ENCODE measurements at places on chromosomes 12 and 14. TPM values are rescaled to one million over a fixed set of nuclear protein-coding genes. Genes with fewer than 3 reads are reported as not detected.

GRCh38 chr12:98280152-98280551 lies 235.2 kb upstream of the TMPO start:
- no peak overlapping the region for H3K4me3 ChIP-seq
- DNase-seq, result no peak
- no peak overlapping the region for H3K27ac ChIP-seq
- no peaks in the 10 kb centered on the region for H3K4me1 ChIP-seq
- H3K36me3 ChIP-seq, result no peaks in the 10 kb centered on the region
- no peaks in the 10 kb centered on the region for H3K27me3 ChIP-seq

The CMKLR1 gene
- 5.4 TPM for total RNA-seq

DNA sequence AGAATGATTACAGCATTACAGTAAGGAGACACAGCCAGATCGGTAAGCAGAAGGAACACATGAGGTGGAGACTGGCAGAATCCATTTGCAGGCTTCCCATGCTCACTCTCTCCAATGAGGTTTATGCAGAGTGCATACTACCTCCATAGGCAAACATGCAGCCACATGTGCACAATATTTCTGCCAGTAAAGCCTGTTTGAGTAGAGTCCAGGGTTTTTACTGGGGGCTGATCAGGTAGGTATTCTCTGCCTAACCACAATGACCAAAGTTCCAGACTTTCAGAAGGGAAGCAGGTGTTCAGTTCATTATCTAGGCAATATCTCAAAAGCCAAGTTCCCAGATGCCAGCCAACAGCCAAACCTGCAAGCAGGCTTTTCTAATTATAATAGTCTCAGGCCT lies 31.1 kb downstream of the INTS13 start:
- H3K4me1 ChIP-seq, result no peaks in the 10 kb centered on the region
- H3K36me3 ChIP-seq, result no peaks in the 10 kb centered on the region
- no peak overlapping the region for H3K4me3 ChIP-seq
- H3K27me3 ChIP-seq, result no peaks in the 10 kb centered on the region
- no peak for DNase-seq
- no peak overlapping the region for H3K27ac ChIP-seq

GRCh38 chr12:106193394-106194215 lies 54.2 kb downstream of the CKAP4 start:
- H3K36me3 ChIP-seq, result no peaks in the 10 kb centered on the region
- no peaks in the 10 kb centered on the region for H3K27me3 ChIP-seq

The CELA1 gene
- not detected for total RNA-seq

GRCh38 chr14:69710378-69710777 lies 56.6 kb upstream of the SRSF5 start:
- no peaks in the 10 kb centered on the region for H3K4me1 ChIP-seq
- no peak for DNase-seq
- H3K36me3 ChIP-seq, result peaks cover 8% of the 10 kb centered on the region
- no peak overlapping the region for H3K4me3 ChIP-seq

DNA sequence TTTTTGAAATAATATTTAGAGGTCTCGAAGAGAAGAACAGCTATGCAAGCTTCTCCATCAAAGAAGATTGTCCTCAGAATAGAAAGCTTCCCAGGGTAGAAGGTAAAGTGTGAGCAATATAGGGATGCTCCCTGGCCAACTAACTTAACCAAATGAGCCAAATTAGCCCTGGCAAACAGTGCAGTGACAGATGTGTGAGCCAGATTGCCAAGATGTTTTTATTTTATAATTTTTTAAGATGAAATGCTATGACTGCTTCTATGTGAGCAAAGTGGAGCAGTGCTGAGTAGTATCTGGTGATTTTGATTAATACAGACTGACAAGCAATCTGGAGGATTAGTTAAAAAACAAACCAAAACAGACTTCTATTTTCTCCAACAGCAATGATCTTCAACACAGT lies 202.1 kb downstream of the NOVA1 start:
- no peaks in the 10 kb centered on the region for H3K36me3 ChIP-seq
- no peak overlapping the region for H3K27ac ChIP-seq
- DNase-seq, result no peak
- no peaks in the 10 kb centered on the region for H3K27me3 ChIP-seq
- no peaks in the 10 kb centered on the region for H3K4me1 ChIP-seq

The TAS2R8 gene
- not detected for total RNA-seq

- H3K27ac ChIP-seq, result no peak overlapping the region
- no peak overlapping the region for H3K4me3 ChIP-seq
- H3K4me1 ChIP-seq, result no peaks in the 10 kb centered on the region
- no peak for DNase-seq
- no peaks in the 10 kb centered on the region for H3K36me3 ChIP-seq
- no peaks in the 10 kb centered on the region for H3K27me3 ChIP-seq
Measured at GRCh38 chr14:90760078-90760444, 56.2 kb downstream of the TTC7B start.

The KRT85 gene
- not detected for total RNA-seq

GRCh38 chr12:53186745-53187144 lies 6.0 kb upstream of the CSAD start:
- peaks cover 29% of the 10 kb centered on the region for H3K36me3 ChIP-seq
- H3K27me3 ChIP-seq, result no peaks in the 10 kb centered on the region
- no peak overlapping the region for H3K27ac ChIP-seq
- no peak overlapping the region for H3K4me3 ChIP-seq

DNA sequence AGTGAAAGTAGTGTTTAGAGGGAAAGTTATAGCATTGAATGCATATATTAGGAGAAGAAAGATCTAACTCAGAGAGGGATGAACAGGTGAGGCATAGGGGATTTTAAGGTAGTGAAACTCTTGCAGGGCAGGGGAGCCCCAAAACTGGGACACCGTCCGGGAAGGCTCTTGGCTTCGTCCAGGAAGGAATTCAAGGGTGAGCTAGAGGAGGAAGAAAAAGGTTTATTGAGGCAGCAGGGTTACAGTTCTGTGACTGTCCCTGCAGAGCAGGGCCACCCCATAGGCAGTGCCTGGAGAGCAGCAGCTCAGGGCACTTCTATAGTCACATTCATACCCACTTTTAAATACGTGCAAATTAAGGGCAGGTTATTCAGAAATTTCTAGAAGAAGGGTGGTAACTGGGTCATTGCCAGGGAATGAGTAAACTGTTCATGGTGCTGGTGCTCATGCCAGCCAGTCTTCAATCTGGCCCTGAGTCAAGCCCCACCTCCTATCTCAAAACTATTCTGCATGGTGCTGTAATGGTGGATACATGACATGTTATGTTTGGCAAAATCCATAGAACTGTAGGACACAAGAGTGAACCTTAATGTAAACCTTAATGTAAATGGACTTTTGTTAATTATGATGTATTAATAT lies 1.2 kb upstream of the OAS1 start:
- DNase-seq, result peak; percentile 54
- no peaks in the 10 kb centered on the region for H3K27me3 ChIP-seq
- H3K27ac ChIP-seq, result peak overlapping the region; percentile 43
- no peaks in the 10 kb centered on the region for H3K36me3 ChIP-seq
- no peak overlapping the region for H3K4me3 ChIP-seq
- peaks cover 42% of the 10 kb centered on the region for H3K4me1 ChIP-seq

Measured in right lobe of liver (tissue), 6 donors.